Stomach (tissue), 19 donors: ENCODE measurements at places on chromosomes 2 and 18. TPM values are rescaled to one million over a fixed set of nuclear protein-coding genes. Genes with fewer than 3 reads are reported as not detected.

GALR1 gene
- polyA plus RNA-seq = 0.05 TPM

PTPRN gene
- 3.6 TPM for polyA plus RNA-seq

DNA sequence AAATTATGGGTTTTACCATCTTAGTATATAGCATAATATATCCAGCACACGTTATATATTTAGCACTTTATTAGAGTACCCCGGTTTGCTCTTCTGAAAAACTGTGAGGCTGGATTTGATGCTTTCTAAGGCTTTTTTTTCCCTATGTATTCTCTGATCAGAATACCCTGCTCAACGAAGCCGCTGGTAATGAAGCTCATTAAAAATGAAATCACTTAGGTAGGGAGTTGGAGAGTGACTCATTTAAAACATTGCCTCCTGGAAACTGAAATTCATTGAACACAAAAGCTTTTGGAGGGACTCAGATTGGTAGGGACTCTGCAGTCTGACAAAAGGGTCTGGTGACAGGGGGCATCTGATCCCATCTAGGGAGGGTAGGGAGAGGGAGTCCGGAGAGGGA is 365.4 kb upstream of the MEX3C start:
- no peak overlapping the region for H3K27ac ChIP-seq
- H3K4me1 ChIP-seq = no peaks in the 10 kb centered on the region
- H3K4me3 ChIP-seq = no peak overlapping the region
- no peaks in the 10 kb centered on the region for H3K36me3 ChIP-seq
- DNase-seq = no peak

GRCh38 chr2:193690572-193690971 is 1495.8 kb upstream of the TMEFF2 start:
- H3K27me3 ChIP-seq = no peaks in the 10 kb centered on the region
- DNase-seq = no peak
- H3K4me1 ChIP-seq = no peaks in the 10 kb centered on the region
- H3K36me3 ChIP-seq = no peaks in the 10 kb centered on the region

EPC2 gene
- polyA plus RNA-seq = 4.5 TPM

DNA sequence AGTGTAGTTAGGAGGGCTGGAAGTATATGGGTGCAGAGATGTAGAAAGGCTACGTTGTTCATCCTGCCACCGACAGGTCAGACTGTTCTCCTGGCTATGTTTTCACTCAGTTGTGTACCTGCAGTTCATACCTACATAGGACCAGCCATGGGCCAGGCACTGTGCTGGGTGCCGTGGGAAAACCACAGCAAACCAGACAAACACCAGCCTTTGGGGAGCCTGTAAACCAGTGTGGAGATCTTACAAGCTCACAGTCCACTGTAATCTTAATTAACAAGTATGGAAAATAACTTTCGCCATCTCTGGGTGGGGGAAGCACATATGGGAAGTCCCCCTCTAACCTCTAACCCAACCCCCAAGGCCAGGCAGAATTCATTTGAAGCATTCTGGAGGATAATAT is 12.7 kb downstream of the NCK2 start:
- H3K27me3 ChIP-seq = no peaks in the 10 kb centered on the region
- DNase-seq = no peak
- no peaks in the 10 kb centered on the region for H3K36me3 ChIP-seq

CTLA4 gene
- polyA plus RNA-seq = 1.1 TPM

DNA sequence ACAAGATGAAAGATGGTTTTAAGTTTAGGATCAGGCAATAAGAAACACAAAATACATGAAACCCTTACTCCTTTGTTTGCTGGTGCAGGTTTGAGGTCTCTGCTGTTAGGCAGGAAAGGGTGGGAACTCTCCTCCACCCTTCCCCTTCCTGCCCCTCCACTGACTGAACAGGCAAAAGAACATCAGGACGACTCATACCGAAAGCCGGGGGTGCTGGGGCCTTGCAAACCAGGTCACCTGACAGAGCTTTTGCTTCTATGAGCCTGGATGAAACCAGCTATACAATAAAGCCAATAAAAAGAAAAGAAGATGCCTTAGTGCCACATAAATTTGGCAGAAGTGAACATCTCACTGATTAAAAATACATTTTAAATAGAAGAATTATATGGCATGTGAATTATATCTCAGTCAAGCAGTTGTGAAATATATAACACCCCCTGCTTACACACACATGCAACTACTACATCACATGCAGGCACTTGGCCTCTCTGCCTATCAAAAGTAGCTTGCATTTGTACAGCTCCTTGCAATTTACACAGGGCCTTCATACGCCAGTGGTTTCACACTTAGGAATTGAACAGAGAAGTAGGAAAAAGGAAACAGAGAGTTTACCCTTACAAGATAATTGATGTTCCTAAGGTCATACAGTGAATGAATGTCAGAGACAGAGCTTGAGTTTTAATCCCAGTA is 215.1 kb upstream of the TRIB2 start:
- no peak overlapping the region for H3K27ac ChIP-seq
- no peak overlapping the region for H3K4me3 ChIP-seq
- DNase-seq = peak; percentile 65
- H3K36me3 ChIP-seq = no peaks in the 10 kb centered on the region
- no peaks in the 10 kb centered on the region for H3K27me3 ChIP-seq

- H3K4me3 ChIP-seq = no peak overlapping the region
- peaks cover 13% of the 10 kb centered on the region for H3K4me1 ChIP-seq
Measured at GRCh38 chr2:43312755-43313641, 86.6 kb upstream of the ZFP36L2 start.

NMUR1 gene
- polyA plus RNA-seq = 0.28 TPM

DNA sequence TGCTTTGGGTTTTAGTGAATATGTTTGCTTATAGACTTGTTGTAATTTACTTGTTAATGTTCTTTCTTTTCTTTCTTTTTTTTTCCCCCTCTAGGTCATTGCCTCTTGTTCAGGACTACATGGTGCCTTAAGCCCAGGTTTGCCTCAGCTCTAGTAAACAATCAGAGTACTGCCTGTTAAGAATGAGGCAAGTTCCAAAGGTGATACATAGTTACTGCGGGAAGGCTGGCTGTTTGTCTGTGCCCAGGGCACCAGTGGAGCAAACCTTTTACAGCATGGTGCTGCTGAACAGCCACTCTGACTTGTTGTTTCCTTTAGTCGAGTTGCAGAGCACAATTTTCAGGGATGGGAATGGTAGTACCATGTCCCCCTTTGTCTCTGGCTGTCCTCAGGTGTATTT is 517.2 kb downstream of the NYAP2 start:
- H3K4me1 ChIP-seq = no peaks in the 10 kb centered on the region
- no peaks in the 10 kb centered on the region for H3K36me3 ChIP-seq
- no peaks in the 10 kb centered on the region for H3K27me3 ChIP-seq
- no peak overlapping the region for H3K4me3 ChIP-seq
- no peak for DNase-seq

DNA sequence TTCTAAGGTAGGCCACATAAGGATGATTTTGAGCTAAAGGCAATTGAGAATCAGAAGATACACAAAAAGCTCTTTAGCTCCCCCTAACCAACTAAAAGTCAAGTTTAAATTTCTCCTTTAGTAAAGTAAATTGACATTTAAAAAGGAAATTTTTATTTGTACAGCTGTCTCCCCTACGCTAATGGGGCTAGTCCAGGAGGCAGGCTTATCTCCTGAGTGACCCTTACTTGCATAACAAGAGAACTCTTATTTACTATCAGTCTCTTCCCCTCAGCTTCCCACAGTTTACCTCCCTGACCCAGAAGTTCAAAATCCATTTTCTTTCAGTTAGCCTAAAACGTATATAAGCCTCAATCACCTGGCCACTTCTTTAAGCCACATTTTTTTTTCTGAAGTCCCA is 1002.8 kb upstream of the NRXN1 start:
- no peaks in the 10 kb centered on the region for H3K36me3 ChIP-seq
- DNase-seq = no peak
- no peaks in the 10 kb centered on the region for H3K27me3 ChIP-seq
- no peaks in the 10 kb centered on the region for H3K4me1 ChIP-seq

GRCh38 chr18:51506811-51507210 is 309.3 kb upstream of the MEX3C start:
- no peaks in the 10 kb centered on the region for H3K4me1 ChIP-seq
- H3K36me3 ChIP-seq = no peaks in the 10 kb centered on the region
- no peak overlapping the region for H3K4me3 ChIP-seq
- no peak for DNase-seq
- no peak overlapping the region for H3K27ac ChIP-seq

DNA sequence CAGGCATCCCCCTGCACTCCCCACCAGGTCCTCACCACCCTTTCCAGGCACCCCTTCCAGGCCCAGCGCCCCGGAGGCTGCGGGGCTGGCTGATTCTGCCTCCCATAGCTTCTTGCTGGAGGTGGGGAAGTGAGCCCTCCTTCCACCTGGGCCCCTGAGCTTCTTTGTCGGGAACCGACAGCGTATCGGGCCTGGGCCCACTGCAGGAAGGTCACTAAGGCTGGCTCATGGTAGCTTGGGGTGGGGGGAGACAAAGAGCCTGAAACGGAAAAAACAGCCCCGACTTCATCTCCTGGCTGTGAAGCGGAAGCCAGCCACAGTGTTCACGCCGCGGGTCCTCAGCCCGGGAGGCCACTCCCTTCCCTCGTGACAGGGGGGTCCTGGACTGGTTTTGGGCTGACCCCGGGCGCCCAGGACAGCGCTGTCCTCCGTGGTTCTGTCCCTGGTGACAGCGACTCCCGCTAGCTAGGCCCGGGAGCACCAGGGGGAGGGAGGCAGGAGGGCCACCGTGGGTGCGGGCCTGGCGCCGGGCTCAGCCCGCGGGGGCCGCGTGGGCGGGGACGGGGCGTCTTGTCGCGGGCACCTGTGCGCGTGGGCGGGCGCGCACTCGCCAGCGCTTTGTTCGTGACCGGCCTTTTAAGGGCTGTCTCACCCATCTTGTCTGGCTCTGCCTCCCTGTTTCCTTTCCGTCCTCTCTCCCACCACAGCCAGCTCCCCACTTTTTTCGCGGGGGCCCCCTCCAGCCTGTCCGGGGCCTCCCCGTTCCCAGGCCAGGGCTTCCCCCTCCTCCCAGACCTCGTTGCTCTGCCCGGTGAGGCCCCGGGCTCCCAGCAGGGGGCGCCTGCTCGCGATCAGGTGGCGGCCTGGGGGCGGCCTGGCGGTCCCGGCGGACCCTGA is 64.9 kb downstream of the DNMT3A start:
- H3K36me3 ChIP-seq = no peaks in the 10 kb centered on the region
- DNase-seq = peak; percentile 88
- no peaks in the 10 kb centered on the region for H3K27me3 ChIP-seq

- H3K27me3 ChIP-seq = no peaks in the 10 kb centered on the region
- no peak for DNase-seq
- H3K4me1 ChIP-seq = no peaks in the 10 kb centered on the region
- H3K27ac ChIP-seq = no peak overlapping the region
- H3K4me3 ChIP-seq = no peak overlapping the region
Measured at GRCh38 chr2:194822097-194822496, 834.9 kb upstream of the SLC39A10 start.

- H3K27me3 ChIP-seq = no peaks in the 10 kb centered on the region
- H3K4me1 ChIP-seq = peaks cover 5% of the 10 kb centered on the region
- H3K27ac ChIP-seq = no peak overlapping the region
- no peak overlapping the region for H3K4me3 ChIP-seq
- DNase-seq = no peak
Measured at GRCh38 chr2:232042911-232043574, 81.5 kb downstream of the DIS3L2 start.

GRCh38 chr18:73908323-73908722 is 239.3 kb downstream of the FBXO15 start:
- peaks cover 4% of the 10 kb centered on the region for H3K27me3 ChIP-seq
- H3K4me3 ChIP-seq = no peak overlapping the region
- no peak overlapping the region for H3K27ac ChIP-seq
- H3K36me3 ChIP-seq = no peaks in the 10 kb centered on the region
- DNase-seq = peak; percentile 64
- no peaks in the 10 kb centered on the region for H3K4me1 ChIP-seq

UGT1A5 gene
- not detected for polyA plus RNA-seq

DNA sequence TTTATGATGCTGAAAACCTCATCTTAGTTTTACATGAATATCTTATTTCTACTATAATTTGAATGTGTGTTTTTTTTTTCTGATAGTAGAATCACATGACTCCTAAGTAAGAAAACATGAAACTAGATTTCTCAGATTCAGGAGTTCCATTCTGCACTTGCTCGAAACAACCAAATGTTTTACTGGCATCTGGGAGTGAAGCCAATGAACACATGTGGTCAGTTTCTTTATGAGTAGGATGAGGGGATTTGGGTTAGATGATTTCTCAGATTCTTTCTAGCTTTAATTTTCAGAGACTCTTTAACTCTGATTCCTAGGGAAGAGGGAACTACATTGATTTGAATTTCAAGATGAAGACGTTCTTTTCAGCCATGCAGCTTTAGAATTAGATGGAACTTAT is 225.0 kb upstream of the NT5C1B start:
- H3K27ac ChIP-seq = no peak overlapping the region
- no peak overlapping the region for H3K4me3 ChIP-seq
- DNase-seq = no peak
- H3K4me1 ChIP-seq = no peaks in the 10 kb centered on the region

GRCh38 chr2:185404578-185404977 is 334.0 kb upstream of the FSIP2 start:
- H3K36me3 ChIP-seq = no peaks in the 10 kb centered on the region
- H3K27ac ChIP-seq = no peak overlapping the region
- no peaks in the 10 kb centered on the region for H3K27me3 ChIP-seq
- no peak overlapping the region for H3K4me3 ChIP-seq
- no peak for DNase-seq

ERMN gene
- polyA plus RNA-seq = not detected

DNA sequence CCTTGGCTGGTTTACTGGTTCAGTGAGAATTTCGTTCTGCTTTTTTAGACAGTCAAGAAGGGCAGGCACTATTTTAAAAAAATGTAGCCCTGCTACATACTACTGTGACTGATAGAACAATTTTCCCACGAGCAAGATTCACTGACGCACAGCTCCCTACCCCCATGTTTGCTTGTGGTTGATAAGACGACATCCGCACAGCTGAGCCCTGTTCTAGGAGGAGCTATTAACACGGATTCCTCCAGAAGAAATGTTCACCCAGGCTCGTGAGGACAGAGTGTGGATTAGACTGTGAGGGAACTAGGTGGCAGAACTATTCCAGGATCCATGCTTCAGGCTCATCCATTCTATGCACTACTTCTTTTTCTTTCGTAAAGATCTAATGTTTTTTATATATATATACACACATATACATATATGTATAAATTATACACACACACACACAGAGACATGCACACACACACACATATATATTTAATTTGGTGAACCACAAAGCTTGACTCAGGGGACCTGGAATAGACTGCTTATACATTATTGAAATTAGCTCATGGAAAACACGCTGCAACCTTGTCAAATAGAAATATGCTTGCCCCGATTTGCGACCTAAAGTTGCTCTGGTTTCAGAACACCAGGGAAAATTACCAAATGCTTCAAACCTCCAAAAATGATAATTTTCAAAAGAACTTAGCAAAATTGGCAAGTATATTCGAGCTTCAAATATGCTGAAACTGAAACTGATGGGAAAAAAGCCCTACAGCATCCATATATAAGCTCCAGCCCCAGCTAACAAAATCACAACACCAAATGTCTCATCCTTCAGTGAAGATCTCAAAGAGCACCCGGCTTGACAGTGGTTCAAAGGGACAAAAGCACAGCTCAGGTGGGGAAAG is 370.4 kb downstream of the SOCS6 start:
- no peaks in the 10 kb centered on the region for H3K36me3 ChIP-seq
- no peak for DNase-seq
- H3K4me3 ChIP-seq = no peak overlapping the region
- no peaks in the 10 kb centered on the region for H3K4me1 ChIP-seq

GRCh38 chr18:31700990-31701389 is 16.6 kb upstream of the B4GALT6 start:
- H3K27me3 ChIP-seq = no peaks in the 10 kb centered on the region
- no peaks in the 10 kb centered on the region for H3K4me1 ChIP-seq
- H3K36me3 ChIP-seq = no peaks in the 10 kb centered on the region
- no peak overlapping the region for H3K27ac ChIP-seq
- no peak overlapping the region for H3K4me3 ChIP-seq

- DNase-seq = no peak
- no peak overlapping the region for H3K4me3 ChIP-seq
- H3K27me3 ChIP-seq = no peaks in the 10 kb centered on the region
- no peak overlapping the region for H3K27ac ChIP-seq
- H3K36me3 ChIP-seq = no peaks in the 10 kb centered on the region
- H3K4me1 ChIP-seq = no peaks in the 10 kb centered on the region
Measured at GRCh38 chr2:83191316-83191715, 1267.8 kb downstream of the SUCLG1 start.
